ENCODE measurements at places on chromosomes 3 and 15.

GRCh38 chr3:149258298-149258697 lies 36.7 kb upstream of the CP start:
- DNase-seq: no peak

DNA sequence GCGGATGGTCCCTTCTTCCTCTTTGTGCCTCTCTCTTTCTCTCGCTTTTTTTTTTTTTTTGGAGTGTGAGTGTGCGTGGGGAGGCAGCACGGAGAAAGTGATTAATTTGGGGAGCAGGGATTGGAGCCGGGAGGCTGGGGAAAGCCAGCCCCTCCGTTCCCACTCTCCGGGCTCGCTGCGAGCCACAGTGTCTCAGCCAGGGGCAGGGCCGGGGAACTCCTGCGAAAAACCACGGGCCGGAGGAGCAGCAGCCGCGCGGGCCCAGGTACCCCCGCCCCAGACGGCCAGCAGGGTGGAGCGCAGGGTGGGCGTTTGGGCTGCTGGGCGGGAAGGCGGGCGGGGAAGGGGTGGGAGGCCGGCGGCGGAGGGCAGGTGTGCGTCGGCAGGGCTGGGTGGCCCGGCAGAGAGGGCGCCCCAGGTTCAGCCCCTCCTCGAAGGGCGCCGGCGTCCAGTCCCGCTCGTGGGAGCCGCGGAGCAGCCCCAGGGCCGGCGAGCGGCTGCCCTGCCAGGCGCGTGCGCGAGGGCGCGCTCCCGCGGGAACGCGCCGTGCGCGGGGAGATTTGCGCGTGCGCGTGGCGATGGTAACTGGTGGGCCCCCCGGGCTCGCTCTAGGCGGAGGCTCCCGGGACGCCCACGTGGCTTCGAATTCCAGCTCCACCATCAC lies 1.4 kb downstream of the CHL1 start:
- no peak for DNase-seq

DNA sequence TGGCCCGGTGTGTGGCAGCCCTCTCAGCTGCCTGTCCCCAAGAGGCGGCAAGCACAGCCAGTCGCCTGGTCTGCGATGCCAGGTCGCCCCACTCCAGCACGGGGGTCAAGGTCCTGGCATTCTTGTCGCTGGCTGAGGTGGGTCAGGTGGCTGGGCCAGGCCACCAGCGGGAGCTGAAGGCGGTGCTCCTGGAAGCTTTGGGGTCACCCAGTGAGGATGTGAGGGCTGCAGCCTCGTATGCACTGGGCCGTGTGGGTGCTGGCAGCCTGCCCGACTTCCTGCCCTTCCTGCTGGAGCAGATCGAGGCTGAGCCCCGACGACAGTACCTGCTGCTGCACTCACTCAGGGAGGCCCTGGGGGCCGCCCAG lies 20.8 kb downstream of the CAND2 start:
- DNase-seq: no peak

DNA sequence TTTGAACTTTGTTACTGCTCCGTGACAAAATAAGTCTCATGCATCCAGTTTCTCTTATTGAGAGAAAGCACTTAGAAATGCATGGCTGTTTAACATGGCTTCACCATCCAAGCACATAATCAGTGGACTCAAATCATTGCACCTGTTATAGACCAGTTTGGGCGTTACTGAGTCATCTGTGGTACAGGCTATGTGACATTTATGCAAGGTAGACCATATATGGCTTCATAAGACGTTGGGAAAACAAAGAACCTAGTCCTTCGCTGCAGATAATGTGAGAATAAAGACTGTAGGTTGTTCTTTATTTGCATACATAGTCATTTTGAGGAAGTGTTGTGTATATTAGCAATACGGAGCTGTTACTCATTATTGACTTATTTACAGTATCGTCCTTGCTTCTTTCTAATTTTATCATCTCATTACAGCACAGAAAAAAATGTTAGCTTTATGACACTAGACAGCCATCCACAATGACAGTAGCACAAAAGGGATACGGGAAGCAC lies 374.7 kb downstream of the IL5RA start:
- no peak for DNase-seq

DNA sequence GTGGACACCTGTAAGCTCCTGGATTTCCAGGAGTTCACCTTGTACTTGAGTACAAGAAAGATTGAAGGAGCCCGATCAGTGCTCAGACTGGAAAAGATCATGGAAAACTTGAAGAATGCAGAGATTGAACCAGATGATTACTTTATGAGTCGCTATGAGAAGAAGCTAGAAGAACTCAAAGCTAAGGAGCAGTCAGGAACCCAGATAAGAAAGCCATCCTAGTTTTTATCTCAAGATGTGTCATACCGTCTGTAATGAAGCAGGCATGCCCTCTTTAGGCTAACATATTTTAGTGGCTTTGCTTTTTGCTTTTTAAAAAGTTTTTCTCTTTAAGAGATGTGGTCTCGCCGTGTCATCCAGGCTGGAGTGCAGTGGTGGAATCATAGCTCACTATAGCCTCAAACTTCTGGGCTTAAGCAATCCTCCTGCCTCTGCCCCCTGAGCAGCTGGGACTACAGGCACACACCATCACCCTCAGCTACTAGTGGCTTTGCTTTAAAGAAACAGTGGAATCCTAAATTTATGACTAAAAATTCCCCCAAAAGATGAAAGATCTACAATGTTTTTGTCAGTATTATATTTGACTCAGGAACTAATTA lies 28.1 kb downstream of the EXOG start:
- DNase-seq: no peak

DNA sequence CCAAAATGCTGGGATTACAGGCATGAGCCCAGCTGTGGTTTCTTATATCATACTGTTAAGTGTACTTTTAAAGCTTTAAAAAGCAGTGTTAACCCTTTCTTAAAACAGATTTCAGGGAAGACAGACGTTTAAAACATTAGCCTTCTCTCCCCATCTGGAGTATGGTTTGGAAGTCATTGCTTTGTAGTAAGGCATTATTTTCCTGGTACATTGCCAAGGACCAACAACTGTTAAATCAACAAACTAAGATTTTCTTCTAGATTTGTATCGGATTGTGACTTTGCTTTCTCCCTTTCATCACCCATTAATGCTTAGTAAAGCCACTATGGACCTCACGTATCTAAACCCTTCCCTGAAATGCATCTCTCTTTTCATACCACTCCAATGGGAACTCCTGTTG lies 50.5 kb downstream of the UBE2E1 start:
- DNase-seq: no peak

DNA sequence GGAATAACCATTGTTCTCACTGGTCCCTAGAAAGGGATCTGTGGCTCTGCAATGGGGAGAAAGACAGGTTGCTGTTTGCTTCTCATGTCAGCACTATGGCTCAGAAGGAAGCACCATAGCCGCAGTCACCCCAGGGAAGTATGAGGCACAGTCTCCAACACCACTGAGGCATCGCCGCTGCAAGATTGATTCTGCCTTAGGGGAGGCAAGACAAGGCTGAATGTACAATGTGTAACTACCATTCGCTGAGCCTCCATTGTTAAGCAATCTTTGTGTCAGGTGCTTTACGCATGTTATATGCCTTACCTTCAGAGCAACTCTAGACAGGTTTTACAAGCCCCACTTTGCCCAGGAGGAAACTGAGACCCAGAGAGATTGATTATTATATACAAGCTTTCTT lies 100.7 kb upstream of the KCNMB2 start:
- no peak for DNase-seq

- no peak for DNase-seq
Observed at GRCh38 chr3:35946121-35946853, 307.0 kb downstream of the ARPP21 start.

GRCh38 chr3:53377794-53378193 lies 30.5 kb upstream of the DCP1A start:
- no peak for DNase-seq

Data from stimulated activated CD8-positive, alpha-beta memory T cell treated with anti-CD3 and anti-CD28 coated beads, Interleukin-7, amount 100 ng/mL, for 1 hour (primary cell).